Endodermal cell (in vitro differentiated cells): ENCODE measurements at places on chromosomes 11 and 22.

GRCh38 chr11:13091373-13091772, 82.3 kb downstream of the RASSF10 start:
- DNase-seq, result no peak

GRCh38 chr11:67118181-67118766, 789 bp upstream of the KDM2A start:
- DNase-seq, result peak; percentile 84

GRCh38 chr11:19953909-19954308, 206.4 kb downstream of the DBX1 start:
- DNase-seq, result peak; percentile 71

DNA sequence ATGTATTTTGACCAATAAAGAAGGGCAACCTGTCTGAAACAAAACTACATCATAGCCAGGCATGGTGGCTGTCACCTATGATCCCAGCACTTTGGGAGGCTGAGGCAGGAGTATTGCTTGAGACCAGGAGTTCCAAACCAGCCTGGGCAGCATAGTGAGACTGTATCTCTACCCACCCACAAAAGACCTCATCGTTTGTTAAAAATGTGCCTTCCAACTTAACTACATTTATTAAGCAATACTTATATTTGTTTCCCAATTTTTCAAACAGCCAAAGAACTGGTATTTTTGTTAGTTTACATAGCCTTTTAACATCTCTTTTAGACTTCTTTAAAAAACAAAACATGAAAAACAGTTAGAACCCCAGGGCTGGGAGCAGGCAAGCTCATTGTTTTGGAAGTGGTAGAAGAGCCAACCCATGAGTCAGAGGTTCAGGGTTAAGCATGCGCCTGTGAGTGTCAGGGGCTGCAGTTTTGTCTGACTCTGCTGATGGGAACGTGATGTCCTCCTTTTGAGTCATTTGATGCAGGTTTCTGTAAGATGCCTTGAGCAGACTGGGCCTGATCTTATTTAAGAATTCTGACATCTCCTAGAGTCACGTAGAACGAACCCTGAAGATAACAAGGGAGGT, 53.9 kb upstream of the CRTAM start:
- no peak for DNase-seq

DNA sequence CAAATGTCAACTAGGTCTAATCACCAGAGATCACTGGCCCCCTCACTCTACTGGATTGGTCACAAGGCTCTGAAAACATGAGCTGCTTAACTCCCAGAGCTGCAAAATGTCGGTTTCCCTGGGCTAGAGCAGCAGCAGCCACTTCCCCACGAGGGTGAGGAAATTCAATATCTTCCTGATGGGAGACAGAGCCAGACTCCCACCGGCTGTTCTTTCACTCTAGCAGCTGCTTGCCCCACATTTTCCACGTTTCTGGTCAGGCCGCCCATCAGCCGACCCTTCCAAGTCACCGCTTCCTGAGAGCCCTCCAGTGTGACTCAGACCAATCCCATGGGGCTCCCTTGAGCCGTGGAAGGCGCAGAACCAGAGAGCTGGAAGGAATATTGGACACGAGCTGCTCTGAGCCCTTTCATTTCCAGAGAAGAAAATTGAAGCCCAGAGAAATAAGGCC, 227.0 kb downstream of the ADAMTS15 start:
- DNase-seq, result no peak

DNA sequence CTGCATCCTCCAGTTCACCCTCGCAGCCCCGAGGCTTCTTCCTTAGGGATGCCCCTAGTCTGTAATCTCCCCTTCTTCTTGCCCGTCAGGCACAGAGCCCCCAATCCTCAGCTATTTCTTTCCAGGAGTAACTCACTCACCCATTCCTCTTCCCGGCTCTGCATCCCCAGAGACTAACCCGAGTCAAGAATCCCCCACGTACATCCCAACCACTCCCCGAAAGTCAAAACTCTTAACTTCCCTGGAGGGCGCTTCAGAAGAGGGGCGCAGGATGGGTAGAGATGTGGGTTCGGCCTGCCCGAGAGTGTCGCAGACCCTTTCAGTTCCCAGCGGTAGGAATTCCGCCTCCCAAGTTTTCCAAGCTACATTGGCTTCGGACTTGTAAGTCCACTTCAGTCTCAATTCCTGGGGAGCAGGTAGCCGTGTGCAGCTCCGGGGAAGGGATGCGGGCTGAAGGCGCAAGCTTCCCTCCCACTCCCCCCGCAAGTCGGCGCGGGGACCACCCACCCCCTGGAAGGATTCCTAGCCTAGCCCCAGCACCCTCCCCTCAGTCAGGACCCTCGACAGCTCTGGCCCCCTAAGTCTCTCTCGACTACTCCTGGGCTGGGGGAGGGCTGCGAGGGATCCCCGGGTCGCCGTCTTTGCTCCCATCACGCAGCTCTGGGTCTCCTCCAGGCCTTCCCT, 871 bp downstream of the BDNF start:
- DNase-seq, result peak; percentile 81

- no peak for DNase-seq
Observed at GRCh38 chr11:93784935-93785360, 866 bp downstream of the MED17 start.

DNA sequence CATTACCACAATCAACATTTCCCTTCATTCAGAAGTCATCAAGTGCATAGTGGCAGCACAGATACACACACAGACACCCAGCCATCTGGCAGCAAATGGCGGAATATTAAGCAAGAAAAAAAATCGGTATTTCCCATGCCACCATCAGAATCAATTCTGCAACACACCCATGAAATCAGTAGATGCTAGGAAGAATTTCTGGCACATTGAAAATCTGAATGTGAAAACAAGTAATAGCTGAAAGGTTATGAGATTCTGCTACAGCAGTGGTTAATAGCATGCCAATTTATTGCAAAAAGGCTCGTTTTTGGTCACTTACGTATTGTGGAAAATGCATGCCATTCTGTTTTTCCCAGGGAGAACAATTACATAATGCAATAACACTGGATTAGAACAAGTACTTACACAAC, 91.1 kb downstream of the PICALM start:
- no peak for DNase-seq

GRCh38 chr22:19125474-19126308, 3.5 kb upstream of the DGCR2 start:
- no peak for DNase-seq

DNA sequence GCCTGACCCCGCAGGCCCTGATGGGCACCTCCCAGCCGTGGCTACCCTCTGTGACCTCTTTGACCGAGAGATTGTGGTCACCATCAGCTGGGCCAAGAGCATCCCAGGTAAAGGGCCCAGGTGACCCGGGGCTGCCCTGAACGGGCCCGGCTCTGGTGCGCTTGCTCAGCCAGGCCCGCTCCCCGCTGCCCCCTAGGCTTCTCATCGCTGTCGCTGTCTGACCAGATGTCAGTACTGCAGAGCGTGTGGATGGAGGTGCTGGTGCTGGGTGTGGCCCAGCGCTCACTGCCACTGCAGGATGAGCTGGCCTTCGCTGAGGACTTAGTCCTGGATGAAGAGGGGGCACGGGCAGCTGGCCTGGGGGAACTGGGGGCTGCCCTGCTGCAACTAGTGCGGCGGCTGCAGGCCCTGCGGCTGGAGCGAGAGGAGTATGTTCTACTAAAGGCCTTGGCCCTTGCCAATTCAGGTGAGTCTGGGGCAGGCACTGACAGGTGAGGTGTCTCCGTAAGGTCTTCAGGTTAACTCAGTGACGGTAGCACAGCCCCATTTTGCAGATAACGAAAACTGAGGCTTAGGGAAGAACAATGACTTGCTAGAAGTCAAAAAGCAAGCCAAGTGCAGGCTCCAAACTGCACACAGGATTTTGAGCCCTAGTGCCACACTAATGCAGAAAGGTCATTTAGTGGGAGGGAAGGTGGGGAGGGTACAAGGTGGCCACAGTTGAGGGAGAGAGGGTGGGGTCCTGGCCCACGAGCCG, 2.4 kb downstream of the TRMT112 start:
- DNase-seq, result peak; percentile 71

DNA sequence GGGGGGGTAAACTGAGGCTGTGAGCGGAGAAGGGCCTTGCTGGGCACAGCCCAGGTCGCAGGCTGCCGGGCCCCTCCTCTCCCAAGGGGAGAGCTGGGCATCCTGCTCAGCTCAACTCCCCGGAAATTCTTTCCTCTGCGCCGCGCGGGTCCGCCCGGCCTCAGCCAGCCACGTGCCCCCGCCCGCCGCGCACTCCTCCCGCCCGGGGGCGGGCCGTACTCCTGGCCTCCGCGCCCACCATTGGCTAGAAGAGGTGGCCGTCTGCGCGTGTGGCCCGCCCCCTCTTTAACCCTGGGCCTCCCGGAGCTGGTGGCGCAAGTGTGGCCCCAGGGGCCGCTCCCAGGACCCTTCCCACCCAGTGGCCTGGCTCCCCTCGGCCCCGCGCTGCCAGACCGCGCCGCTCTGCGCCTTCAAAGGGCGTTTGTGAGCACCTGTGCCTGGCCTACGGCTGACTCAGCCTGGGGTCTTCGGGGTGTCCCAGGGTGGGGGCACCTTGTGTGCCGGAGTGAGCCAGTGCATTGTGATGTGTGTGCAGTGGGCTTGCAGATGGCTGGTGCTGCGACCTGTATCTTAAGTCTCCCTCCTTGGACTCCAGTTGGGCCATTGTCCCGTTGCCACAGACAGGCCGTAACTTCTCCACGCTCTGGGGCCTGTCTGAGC, 2.0 kb downstream of the MRGPRF start:
- DNase-seq, result peak; percentile 90

DNA sequence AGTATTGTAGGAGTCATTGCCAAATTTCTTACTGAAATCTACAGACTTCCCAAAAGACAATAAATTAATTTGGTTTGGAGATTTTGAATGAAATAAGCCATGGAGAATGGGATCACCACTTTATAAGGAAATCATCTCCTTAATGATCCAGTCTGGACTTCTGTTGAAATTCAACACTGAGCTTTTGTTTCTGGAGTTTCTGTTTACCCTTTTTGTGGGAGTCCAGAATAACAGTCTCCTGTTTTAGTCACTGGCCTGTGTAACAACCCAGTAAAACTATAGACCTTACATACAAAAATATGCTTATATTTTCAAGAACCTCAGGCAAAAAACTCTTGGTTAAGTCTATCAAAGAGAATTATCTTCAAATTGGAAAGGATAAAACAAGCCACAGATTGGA, 321.7 kb upstream of the PLET1 start:
- DNase-seq, result no peak

- DNase-seq, result no peak
Observed at GRCh38 chr11:45702511-45702910, 37.1 kb upstream of the CHST1 start.

GRCh38 chr22:30159561-30160353, 79.5 kb downstream of the HORMAD2 start:
- DNase-seq, result no peak

- peak; percentile 75 for DNase-seq
Observed at GRCh38 chr22:42720263-42721044, at the start of gene A4GALT. Gene A4GALT, minus strand, starts transcription at chr22:42720870. Its CDS starts 26,919 bp downstream, at chr22:42693951.

- peak; percentile 74 for DNase-seq
Observed at GRCh38 chr11:63901660-63902059, 15.3 kb downstream of the RCOR2 start.

DNA sequence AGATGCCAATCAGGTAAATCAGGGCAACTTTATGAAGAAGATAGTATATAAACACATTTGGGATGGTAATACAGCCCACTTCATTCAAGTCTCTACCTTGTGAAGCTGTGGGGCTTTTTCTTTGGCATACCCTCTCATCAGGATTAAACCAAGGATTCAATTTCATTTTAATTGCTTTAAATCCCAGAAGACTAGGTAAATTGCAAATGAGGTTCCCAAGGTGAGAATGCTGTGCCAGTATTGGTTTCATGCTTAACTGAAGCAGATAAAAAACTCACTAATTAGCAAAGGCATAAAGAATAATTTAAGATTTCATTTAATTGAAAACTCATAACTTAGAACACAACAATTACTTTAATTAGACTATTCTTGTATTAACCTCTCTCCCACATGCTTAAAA, 1218.1 kb downstream of the FAM181B start:
- DNase-seq, result no peak

DNA sequence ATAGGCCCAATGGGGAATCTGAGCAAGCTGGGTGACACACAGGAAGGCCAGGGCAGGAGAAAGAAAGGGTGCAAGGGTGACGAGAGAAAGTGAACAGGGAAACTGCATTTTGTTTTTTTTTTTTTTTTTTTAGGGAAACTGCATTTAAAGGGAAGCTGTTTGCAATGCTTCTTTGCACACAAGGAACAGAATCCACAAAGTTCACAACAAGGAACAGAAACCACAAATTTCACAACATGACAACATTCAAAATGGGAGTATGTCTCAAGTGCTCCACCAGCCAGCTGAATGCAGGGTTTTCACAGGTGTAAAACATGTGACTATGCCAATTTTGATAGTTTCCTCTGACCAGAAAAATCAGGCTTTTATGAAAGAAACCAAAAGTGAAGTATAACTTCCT, 6.8 kb upstream of the PLAAT3 start:
- no peak for DNase-seq

DNA sequence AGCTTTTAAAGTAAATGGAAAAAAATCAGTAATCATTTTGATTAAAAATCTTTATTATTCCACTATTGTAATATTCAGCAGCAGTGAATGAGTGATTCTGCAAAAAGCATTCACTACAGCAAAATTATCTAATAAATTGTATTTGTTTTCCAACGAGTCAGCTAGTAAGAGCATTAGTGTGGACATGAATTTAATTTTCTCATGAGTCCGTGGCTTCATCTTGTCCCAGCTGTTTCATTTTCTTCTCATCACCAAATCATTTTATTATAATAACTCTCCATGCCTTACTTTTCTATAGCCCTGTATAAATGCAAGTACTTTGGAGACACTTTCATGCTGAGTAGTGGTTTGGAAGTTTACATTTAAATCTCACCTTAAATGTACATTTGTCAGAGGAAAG, 66.2 kb downstream of the FANCF start:
- DNase-seq, result no peak

DNA sequence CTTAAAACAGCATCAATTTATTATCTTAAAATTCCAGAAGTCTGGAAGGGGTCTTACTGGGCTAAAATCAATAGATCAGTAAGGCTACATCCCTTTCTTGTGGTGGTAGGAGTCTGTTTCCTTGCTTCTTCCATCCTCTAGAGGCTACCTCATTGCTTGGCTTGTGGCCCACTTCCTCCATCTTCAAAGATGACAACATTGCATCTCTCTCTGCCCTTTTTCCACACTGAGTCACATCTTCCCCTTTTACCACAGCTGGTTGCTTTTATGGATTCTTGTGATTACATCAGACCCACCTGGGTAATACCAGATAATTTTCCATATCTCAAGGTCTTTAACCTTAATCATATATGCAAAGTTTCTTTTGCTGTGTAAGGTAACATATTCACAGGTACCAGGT, 60.9 kb downstream of the GRIA4 start:
- no peak for DNase-seq

GRCh38 chr11:8812438-8812837, 98.6 kb upstream of the AKIP1 start:
- DNase-seq, result peak; percentile 48

GRCh38 chr11:11290354-11290753, 62.7 kb downstream of the CSNK2A3 start:
- DNase-seq, result peak; percentile 66

DNA sequence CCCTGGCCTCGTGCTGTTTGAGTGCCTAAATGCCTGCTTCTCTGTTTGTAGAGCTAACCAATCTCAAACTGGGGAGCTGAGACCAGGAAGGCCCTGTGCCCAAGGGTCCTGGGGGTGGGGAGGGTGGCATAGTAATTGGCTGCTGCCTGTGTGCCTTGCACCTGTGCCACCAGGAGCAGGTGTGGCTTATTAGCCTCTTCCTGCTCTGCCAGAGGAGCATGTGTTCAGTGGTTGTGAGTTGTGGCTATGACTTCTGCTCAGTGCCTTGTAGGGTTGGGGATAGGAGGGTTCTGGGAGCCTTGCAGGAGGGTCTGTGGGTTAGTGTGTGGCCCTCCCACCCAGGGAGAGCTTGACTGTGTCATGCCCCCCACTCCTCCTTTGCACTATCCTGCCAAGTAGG, 109.2 kb downstream of the ZBTB16 start:
- no peak for DNase-seq

GRCh38 chr11:39174965-39175364, 2284.5 kb downstream of the LRRC4C start:
- DNase-seq, result no peak
